Stimulated activated CD4-positive, alpha-beta T cell treated with anti-CD3 and anti-CD28 coated beads, Interleukin-1b, Interleukin-23, amount 100 ng/mL, for 48 hours (primary cell): ENCODE measurements at places on chromosomes 7 and 10.

DNA sequence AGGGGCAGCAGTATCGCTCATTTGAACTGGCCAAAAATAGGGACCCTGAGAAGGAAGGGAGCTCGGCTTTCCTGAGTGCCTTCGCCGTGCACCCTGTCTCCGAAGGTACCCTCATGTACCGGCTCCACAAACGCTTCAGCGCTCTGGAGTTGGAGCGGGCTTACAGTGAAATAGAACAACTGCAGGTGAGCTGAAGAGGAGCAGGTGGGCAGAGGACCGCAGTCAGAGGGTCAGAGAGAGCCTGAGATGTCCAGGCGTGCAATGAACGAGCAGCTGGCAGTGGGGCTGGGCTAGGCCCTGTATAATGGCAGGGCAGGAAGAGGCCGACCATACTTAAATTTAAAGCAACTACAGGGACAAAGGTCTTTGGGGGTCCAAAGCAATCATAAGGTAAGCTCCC lies 4.1 kb downstream of the CHPF2 start:
- no peak for DNase-seq

DNA sequence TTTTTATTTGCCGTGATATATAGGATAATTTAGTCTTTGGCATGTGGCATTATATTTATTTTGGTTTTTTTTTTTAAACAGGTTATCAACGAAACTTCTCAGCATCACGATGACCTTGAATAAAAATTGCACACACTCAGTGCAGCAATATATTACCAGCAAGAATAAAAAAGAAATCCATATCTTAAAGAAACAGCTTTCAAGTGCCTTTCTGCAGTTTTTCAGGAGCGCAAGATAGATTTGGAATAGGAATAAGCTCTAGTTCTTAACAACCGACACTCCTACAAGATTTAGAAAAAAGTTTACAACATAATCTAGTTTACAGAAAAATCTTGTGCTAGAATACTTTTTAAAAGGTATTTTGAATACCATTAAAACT lies 9.1 kb downstream of the VIM start:
- no peak for DNase-seq

- no peak for DNase-seq
Observed at GRCh38 chr7:14389595-14389994, 400.1 kb upstream of the ETV1 start.

GRCh38 chr10:81027223-81027622 lies 489.5 kb downstream of the SH2D4B start:
- no peak for DNase-seq

GRCh38 chr10:17236468-17237148 lies 8.6 kb downstream of the VIM start:
- no peak for DNase-seq

- DNase-seq: no peak
Observed at GRCh38 chr7:29480451-29480850, 83.2 kb upstream of the PRR15 start.

- no peak for DNase-seq
Observed at GRCh38 chr7:26457696-26458327, 166.2 kb downstream of the SNX10 start.
